Esophagus squamous epithelium (tissue), 5 donors: ENCODE measurements at places on chromosomes 16 and 17.

DNA sequence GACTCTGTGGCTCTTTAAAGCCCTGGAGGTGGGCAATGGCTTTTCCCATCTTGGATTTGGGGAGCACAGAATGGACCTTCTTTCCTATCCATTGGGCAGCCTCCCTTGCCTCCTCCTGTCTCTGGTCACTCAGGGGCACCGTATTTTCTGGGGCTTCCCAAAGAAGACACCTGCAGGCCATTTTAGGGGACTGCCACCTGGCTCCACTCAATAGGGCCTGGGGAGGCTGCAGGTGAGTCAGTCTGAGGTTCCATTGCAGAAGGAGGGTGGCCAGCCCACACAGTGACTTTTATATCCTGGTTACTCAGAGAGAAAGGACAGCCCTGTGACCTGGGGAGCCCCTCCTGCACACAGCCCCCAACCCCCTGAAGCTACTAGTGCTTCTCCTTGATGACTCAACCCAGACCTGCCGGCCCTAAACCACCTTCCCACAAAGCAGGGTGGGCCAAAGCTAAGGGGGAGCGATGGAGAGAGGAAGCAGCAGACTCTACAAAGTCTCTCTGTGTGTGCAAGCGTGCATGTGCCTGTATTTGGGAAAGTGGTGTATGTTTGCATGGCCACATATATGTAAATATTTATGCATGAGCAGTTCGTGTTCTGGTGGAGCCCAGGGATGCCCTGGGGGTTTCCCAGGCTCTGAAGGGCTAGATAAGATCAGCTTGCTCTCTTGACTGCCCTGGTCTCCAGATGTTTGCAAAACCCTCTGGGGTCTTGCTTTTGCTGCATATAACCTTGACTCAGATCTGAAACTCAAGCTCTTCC lies 5.0 kb downstream of the CX3CL1 start:
- peaks cover 19% of the 10 kb centered on the region for H3K4me1 ChIP-seq
- no peak for DNase-seq
- peaks cover 13% of the 10 kb centered on the region for H3K36me3 ChIP-seq
- no peak overlapping the region for H3K4me3 ChIP-seq
- H3K27ac ChIP-seq = peak overlapping the region; percentile 66

DNA sequence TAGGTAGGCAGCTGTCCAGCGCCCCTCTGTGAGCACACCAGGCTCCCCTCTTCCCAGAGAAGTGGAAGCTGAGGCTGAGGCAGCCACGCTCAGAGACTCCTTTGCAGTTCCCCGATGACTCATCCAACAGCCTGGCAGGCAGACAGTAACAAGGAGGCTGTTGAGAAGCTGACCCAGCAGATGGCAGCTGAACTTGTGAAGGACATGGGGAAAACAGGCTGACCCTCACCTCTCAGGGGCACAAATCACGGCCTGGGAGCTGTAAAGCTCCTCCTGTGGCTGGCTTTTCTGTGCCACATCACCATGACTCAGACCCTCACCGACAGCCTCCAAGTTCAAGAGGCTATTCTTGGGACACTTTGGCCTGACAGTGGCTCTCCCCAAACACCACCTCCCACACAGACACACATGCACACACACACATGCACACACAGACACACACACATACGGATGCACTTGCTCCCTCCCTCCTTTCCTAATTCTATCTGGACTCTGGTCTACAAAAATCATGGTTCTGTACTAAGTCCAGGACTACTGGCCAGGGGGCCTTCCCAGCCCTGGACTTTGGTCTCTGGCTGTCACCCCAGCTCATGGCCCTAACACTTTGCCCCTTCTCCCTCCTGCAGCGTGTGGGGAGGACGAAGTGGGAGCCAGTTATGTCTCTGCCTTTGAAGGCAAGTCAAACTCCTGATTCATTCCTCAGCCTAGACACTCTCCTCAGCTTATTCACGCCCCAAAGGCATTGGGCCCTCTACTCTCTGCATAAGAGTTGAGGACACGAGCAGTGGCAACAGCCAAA lies 23.2 kb downstream of the MAP3K14 start:
- no peak for DNase-seq
- no peak overlapping the region for H3K4me3 ChIP-seq
- peaks cover 100% of the 10 kb centered on the region for H3K4me1 ChIP-seq
- peaks cover 5% of the 10 kb centered on the region for H3K36me3 ChIP-seq
- H3K27me3 ChIP-seq = no peaks in the 10 kb centered on the region

GRCh38 chr17:17669580-17670235 lies 11.6 kb upstream of the RAI1 start:
- H3K27me3 ChIP-seq = no peaks in the 10 kb centered on the region
- no peak overlapping the region for H3K4me3 ChIP-seq
- no peaks in the 10 kb centered on the region for H3K36me3 ChIP-seq
- H3K4me1 ChIP-seq = no peaks in the 10 kb centered on the region
- DNase-seq = no peak

- no peak overlapping the region for H3K4me3 ChIP-seq
- H3K36me3 ChIP-seq = no peaks in the 10 kb centered on the region
- no peak overlapping the region for H3K27ac ChIP-seq
- DNase-seq = no peak
- H3K27me3 ChIP-seq = peaks cover 48% of the 10 kb centered on the region
- H3K4me1 ChIP-seq = no peaks in the 10 kb centered on the region
These were observed 155.7 kb upstream of the TNRC6C start for GRCh38 chr17:77802811-77803220.

- no peak overlapping the region for H3K4me3 ChIP-seq
- H3K27me3 ChIP-seq = no peaks in the 10 kb centered on the region
- H3K36me3 ChIP-seq = no peaks in the 10 kb centered on the region
- no peak overlapping the region for H3K27ac ChIP-seq
These were observed 457.9 kb upstream of the CCL2 start for GRCh38 chr17:33797181-33797580.
